ENCODE measurements at places on chromosomes 3 and 15.

DNA sequence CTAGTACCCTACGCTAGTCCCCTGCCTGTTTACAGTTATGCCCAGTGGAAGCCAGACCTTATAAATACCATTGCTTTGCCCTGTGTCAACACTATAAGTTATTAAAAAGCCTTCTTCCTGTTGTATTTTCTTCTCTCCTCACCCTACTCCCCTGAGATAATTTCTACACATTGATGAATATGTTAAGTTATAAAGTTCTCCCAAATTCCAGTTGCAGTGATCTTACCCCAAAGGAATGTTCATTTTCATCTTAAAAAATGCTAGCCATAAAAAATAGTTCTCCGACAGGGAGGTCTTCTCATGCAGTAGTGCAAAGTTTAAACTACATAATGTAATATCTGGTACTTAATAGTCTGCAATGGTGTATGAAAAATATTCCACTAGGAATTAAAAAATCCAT lies 58.6 kb downstream of the MAP2K5 start:
- no peak for DNase-seq

- no peak for DNase-seq
Observed at GRCh38 chr3:111923095-111923771, 55.6 kb upstream of the ABHD10 start.

DNA sequence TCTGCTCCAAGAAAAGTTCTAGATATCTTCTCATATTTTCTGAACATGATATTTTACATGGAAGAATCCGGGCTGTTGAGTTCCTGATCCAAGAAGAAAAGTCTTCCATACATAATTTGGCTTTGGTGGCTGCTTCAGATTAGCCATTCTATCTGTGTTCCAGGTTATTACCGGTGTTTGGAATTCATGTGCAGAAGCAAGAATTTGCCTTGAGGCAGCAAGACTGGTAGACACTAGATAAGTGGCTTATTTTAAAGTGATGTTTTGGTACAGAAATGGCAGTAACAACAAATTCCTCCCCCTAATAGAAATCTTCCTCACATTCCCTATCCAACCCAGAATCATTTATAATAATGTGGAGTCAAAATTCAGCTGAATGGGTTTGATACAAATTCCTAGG lies 29.2 kb downstream of the MITF start:
- DNase-seq = no peak

DNA sequence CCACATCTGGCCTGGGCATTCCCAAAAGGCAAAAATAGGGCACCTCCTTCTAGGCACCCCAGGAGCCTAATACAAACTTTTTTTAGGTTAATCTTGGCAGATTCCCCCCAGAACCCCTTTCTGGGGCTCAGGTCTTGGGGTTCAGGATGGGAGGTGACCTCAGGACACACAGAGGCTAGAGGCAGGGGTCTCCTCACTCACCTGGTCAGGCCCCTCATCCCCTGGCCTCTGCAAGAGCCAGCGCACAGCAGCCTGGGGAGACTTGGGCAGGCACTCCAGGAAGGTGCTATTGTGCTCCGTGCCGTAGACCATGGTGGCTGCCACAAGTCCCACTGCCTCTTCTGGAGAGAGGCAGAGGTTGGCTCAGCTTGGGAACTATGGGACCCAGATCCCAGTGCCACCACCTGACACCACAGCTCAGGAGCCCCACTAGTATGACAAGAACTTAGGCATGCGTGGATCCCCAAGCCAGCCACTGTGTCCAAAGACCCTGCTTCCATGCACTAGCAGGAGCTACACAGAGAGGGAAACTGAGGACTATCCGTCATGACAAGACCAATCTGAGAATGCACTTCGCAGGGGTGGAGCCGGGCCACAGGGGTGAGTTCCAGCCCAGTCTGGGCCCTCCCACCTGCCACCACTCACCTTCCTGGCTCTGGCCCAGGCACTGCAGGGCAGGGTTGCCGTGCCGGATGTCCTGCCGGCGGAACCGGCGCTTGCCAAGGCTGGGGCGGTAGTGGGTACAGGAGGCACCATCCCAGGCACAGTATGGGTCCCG lies 7.4 kb downstream of the SEMA3G start:
- no peak for DNase-seq

GRCh38 chr3:133742351-133743091 lies 3.7 kb upstream of the TF start:
- DNase-seq = no peak

- DNase-seq = peak; percentile 68
Observed at GRCh38 chr15:79680720-79681119, 216.1 kb downstream of the MTHFS start.

DNA sequence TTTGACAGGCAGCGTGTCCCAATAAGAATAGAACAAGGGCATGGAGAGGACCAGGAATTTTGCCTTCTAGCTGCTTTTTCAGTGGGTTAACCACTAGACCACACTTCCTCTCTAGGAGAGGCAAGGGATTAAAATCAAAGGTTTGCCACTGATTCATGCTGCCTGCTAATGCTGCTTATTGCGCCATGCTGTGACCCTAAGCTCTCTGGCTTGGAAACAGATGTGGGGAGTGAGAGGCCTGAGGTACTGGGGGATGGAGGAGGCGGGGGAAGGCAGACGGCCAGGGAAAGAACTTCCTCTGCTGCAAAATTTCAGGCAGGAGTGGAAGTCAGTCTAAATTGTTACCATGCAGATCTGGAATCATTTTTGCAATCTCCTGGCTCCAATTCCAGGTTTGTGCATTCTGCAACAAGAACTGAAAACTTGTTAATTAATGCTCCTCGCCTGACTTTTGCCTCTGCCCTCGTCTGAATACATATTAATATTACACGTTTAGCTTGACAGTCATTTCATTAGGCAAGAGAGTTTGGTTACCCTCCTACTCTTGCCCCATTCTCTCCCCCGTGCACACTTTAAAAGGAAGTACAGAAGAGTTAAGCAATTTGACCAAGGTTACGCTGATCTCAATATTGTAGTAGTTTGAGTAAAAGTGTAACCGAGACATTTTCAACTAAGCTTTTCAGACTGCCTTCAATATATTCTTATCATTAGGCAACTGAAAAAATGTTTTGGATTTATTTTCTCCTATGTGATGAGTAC lies 121.7 kb upstream of the SPRED1 start:
- peak; percentile 91 for DNase-seq

DNA sequence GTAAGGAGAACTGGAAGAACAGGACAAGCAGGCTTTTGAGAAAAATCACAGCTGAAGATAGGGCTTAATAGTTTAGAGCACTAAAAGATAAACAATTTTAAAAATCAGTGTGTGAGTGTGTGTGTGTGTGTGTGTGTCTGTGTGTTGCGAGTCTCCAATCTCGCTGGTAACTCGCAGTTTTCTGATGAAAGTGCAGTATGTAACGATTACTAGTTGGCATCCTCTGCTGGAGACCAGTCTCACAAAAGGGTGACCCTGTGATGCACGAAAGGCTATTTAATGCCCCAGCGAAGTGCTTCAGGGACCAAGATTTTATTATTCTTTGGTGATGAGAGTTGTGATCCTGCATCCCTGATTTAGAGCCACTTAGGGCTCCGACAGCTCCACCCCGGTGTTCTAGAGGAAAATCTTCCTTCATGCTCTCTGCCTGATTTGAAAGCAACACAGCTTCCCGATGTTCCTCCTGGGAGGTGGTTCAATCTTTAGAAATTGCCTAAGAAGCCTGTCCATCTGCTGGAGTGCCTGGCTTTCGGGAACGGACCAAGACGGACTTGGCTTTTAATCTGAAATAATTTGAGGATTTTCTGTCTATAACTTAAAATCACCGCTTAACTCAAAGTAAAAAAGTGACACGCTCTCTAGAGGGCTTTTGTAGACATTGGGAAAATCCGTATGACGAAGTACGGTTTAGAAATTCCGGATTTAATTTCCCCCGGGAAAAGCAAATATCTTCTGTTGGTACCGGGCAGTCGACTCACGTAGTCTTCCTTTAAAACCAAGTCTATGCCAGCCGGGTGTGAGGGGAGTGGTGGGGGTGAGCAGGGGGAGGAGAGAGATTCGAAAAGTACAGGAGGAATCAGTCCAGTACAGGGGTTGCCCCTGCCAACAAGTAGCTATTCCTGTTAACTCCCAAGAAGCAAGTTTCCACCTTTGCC lies 1.1 kb upstream of the ALCAM start:
- peak; percentile 90 for DNase-seq

DNA sequence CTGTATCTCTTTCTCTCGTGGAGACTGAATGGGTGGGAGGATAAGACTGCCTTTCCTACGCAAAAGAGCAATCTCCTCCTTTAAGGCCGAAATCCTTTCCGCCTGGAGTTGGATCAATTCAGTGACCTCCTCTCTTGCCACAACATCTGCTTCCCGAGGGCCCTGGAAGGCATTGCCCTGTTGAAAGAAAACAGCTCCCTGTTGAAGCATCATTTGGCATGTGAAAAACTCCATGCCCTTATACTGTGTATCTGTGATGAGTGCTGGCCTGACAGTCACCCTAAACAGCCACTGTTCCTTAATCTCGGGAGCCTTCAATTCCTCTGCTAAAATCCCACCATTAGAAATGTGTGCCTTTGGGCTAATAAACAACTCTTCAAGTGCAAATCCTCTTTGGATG lies 80.2 kb downstream of the BOC start:
- no peak for DNase-seq

DNA sequence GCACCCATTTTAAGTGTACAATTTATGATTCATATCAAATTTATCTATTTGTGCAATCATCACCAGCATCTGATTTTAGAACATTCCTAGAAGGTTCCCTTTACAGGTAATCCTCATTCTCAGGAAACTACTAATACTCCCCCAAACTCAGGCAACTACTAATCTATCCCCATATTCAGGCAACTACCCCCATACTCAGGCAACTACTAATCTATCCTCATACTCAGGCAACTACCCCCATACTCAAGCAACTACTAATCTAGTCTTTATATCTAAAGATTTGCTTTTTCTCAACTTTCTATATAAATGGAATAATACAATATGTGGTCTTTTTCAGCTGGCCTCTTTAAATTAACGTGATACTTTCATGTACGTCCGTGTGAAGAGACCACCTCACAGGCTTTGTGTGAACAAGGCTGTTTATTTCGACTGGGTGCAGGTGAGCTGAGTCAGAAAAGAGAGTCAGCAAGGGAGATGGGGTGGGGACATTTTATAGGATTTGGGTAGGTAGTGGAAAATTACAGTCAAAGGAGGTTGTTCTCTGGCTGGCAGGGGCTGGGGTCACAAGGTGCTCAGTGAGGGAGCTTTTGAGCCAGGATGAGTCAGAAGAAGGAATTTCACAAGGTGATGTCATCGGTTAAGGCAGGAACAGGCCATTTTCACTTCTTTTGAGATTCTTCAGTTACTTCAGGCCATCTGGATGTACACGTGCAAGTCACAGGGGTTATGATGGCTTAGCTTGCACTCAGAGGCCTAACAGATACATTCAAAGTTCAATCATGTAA lies 1444.5 kb upstream of the CADM2 start:
- DNase-seq = no peak

GRCh38 chr3:184275961-184276910 lies at the start of gene ECE2:
Gene ECE2 (plus strand): TSS chr3:184276022. CDS start chr3:184276154, 132 bp downstream.
- no peak for DNase-seq

DNA sequence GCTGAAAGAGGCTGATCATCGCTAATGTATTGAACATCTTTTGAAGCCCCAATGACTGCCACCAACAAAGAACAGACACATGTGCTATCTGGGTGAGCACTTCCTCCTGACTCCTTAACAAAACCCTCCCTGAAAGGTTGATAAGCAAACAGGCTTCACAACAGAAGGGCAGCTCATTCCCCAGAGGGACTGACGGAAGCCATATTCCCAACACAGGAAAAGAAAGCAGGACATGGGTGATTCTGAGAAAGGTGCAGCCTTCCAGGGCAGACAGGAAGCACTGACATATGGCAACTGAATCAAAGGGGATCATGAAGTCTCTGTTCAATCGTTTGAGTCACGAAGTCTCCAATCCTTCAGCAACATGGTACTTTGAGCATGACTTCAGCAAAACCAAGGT lies 929.0 kb downstream of the MCTP2 start:
- DNase-seq = no peak

DNA sequence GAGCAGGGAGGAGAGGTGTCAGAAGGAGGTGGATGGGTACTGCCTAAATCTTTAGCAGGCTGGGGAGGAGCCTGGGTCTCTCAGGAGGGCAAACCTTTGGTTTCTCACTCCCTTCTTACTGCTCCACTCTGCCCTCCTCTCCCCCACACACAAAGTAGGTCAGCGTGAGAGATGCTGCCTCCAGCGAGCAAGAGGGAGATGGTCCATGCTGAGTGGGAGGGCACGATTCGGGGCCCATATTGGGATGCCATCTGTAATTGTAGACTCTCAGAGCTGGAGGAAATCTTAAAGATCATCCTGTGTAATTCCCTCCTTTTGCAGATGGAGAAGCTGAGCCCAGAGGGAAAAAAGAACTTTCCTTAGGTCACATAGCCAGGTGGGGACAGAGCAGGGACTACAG lies 34.2 kb upstream of the SYN2 start:
- no peak for DNase-seq

DNA sequence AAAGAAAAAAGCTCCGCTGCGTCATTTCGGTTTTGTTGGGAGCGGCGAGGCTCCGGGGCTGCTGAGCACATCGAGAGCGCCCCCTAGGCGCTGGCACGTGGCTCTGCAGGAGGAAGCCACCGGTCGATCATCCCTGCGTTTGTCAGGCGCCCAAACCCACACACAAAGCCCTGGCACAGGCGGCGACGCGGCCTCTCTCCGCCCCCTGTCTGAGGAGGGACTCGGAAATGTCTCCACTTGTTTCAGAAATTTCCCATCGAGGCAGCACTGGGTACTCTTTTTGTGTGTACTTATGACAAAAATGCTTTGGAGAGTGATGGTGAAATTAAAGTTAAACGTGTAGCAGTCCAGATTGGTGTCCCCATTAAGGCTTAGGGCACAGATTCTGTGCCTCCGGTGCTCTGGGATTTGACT lies 407.3 kb upstream of the ONECUT1 start:
- DNase-seq = peak; percentile 84

- no peak for DNase-seq
Observed at GRCh38 chr3:10085738-10086137, 22.3 kb downstream of the FANCD2OS start.

DNA sequence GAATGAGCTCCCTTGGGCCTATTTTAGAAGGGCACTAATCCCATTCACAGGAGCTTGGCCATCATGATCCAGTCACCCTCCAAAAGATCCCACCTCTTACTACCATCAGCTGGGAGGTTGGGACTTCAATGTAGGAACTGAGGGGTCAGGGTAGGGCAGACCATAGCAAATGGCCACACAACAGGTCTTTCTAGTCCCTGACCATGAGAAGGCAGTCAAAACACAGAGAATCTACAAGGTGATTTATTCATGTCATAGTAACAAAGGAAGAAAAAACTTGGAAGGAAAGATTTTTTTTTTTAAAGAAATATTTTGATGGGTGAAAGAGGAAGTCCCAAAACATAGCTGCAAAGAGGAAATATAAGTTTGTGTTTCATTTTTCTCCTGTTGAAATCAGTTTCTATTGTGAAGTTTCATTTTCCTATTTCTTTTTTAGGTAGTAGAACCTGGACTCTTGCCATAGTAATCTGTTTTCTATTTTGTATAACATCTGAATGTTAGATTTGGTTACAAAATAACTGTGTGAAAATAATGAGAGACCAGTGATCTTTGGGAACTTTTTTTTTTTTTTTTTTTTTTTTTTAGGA lies 23.5 kb upstream of the TNFSF10 start:
- DNase-seq = peak; percentile 75

GRCh38 chr15:69292826-69293420 lies 5.8 kb upstream of the PAQR5 start:
- DNase-seq = no peak

Data from suppressor macrophage treated with lipopolysaccharide for 1 hour (primary cell).